Left kidney (tissue), 8 donors: ENCODE measurements at places on chromosomes 11 and 22.

- no peak for DNase-seq
These were observed 948.2 kb downstream of the NTM start for GRCh38 chr11:132318421-132319157.

GRCh38 chr11:121449626-121450025 lies 2.5 kb upstream of the SORL1 start:
- no peak for DNase-seq

GRCh38 chr11:115610908-115611307 lies 106.7 kb upstream of the CADM1 start:
- no peak for DNase-seq

DNA sequence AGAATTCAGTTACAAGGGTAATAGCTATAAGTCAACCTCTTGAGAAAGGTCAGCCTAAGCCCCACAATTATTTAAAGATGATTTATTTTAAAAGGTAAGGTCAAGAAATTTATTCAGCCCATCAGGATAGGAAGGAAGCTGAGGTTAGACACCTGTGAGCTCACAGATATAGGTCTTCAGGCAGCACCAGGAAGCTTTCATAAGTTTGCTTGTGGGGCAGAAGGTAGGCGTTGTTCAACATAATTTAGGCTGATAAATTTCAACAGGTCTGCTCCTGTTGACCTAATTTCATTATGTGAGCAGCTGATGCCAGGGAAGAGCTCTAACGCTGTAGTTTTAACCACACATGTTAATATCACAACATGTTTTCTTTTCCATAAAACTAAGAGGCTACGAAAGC lies 118.1 kb upstream of the APOA1 start:
- no peak for DNase-seq

DNA sequence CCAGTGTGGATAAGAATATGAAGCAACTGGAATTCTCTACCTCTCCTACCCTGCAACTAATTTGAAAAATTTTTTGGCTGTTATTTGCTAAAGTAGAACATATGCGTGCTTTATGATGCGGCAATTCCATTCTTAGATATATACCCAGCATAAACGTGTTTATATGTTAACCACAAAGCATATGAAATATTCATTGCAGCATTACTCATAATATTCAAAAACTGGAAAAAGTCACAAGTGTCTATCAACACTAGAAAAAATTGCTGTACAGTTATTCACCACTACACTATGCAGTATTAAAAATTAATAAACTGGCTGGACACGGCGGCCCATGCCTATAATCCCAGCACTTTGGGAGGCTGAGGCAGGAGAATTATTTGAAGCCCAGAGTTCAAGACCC lies 226.4 kb downstream of the LUZP2 start:
- no peak for DNase-seq

DNA sequence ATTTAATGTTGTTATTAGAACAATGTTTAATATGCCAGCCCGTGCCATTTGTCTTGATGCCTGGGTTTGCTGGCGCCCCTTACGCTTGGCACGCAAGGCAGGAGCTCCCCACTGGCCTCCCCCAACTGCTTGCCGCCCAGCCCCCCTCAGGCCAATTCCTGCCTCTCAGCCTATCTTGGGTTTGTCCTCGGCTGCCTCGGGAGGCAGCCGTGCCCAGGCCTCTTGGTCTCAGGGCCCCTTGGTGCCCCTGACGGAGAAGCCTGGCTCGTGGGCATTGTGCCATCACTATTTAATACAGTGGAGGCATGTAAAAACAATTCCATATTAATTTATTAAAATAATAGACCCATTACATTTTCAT lies 119.8 kb downstream of the KCNQ1OT1 start:
- no peak for DNase-seq

- no peak for DNase-seq
These were observed 52.6 kb downstream of the TCF20 start for GRCh38 chr22:42217752-42218280.

DNA sequence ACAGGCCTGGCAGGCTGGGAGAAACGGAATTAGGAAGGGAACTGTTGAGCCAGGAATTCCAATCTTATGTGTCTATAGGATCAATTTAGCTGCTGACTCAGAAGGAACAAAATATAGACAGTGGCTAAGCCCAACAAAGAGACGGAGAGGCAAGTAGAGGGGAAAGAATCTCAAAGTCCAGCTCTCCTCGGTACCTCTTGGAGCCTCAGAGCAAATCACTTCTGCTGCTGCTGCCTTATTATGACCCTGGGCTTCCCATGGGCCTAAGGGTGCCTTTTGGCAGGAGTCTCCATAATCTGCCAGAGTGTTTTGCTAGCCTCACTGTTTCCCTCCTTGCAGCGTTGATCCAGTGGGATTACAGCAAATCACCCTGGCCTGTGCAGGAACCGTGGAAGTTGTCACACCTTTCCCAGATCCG lies 31.7 kb downstream of the PAX6 start:
- DNase-seq, result no peak

- no peak for DNase-seq
These were observed 12.1 kb downstream of the MMP7 start for GRCh38 chr11:102518296-102519094.

- no peak for DNase-seq
These were observed 40.2 kb downstream of the FEZ1 start for GRCh38 chr11:125455851-125456250.

DNA sequence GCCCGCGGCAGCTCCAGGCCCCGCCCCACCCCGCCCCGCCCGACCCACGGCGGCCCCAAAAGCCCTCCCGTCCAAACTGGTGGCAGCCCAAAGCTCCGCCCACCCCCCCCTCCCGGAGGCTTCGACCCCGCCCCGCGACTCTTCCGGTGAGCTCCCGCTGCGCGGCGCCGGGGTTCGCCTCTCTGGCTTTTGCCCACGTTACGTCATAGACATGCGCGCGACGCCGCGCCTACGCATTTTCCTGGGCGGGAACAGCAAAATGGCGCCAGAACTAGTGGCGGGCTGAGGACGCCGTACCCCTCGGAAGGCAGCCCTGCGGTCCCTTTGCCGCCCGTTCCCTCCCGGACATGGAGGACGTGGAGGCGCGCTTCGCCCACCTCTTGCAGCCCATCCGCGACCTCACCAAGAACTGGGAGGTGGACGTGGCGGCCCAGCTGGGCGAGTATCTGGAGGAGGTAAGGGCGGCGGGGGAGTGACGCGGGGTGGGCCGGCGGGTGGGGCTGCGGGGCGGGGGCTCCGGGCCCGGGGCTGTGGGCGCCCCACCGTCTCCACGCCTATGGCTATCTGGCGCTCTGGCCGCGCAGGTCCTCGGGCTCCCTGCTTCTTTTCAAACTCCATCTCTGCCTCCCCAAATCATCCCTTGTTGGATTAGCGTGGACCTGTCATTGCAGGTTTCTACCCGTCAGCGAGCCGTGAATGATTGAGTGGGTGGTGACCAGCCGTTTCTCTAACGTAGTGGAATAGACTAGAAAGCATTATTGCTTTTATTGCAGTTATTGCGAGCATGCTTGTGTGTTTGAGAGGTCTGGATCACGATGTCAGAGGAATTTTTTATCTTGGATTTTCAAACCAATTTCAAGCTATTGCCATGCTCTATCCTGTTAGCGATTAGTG lies at the start of gene NCAPH2:
Gene NCAPH2, plus strand, starts transcription at position 234 of the 894 bp plus-strand sequence. Its CDS starts 114 bp downstream, at position 348.
- DNase-seq, result peak; percentile 97

DNA sequence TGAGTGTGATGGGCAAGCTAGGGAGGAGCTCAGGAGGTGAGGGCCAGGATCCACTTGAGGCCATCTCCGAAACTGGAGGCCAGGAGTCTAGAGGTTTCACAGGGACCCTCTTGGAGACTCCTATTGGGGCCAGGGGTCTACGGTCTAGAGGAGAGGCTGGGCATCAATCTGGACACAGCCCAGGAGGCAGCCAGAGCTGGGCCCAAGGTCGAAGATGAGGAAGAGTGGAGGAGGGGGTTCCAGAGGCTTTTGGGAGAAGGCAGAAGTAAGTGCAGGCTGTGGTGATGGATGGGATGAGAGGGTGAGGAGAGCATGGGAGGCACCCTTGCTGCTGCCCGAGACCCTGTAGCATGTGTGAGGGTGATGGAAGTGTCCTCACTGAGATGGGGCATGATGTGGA lies 56.6 kb downstream of the LRRC32 start:
- no peak for DNase-seq
